Left forelimb (tissue), 1 donor: ENCODE measurements at places on chromosomes 12 and 14.

DNA sequence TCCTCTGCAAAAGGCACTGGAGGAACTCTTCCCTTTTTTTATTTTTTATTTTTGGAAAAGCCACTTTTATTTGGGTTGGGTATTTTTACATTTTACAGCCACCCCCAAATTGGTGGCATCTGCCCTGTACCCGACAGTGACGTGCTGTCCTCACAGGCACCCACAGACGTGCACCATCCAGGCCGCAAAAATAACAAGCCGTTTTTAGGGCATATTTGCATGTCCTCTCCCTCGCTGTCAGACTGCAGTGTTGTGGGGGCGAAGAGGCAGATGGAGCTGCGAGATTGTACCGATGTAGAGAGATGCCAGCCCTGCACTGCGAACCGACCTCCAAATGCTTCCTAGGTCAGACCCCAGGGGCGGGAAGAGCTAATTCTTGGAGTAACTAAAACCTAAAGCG is 12.2 kb downstream of the JDP2 start:
- no peak for DNase-seq

DNA sequence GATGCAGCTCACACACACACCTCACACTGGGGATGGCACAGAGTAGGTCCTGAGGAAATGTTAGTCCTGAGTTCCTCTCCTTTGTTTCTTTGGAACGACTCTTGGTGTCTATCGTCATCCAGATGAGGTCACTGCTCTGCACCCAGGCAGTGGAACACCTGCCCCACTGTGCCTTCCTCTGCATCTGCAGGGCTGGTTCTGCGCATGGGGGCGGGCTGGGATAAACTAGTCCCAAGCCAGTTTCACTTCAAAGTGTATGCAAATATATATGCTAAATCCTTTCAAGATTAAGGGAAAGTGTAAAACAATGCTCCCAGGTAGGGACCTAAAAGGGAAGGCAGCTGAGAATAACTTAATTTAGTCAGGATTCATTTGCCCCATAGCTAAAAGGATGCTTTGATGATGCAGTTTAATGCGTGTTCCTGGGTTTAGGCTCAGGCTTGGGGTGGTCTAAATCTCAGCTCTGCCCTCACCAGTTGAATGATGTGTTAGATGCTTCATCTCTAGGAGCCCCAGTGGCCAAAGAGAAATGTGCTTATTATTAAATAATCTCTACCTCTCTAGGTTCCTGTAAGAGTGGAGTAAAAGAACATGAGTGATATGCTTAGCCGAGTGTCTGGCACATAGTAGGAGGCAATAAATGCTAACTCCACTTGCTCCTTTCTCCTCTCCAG is 47.1 kb upstream of the OVCH1 start:
- DNase-seq: no peak

- DNase-seq: no peak
These were observed 12.3 kb upstream of the FBXO21 start for GRCh38 chr12:117202556-117202955.

- no peak for DNase-seq
These were observed 25.0 kb downstream of the CFAP54 start for GRCh38 chr12:96514328-96514727.

GRCh38 chr12:42617622-42618021 is 28.1 kb upstream of the PRICKLE1 start:
- DNase-seq: no peak

DNA sequence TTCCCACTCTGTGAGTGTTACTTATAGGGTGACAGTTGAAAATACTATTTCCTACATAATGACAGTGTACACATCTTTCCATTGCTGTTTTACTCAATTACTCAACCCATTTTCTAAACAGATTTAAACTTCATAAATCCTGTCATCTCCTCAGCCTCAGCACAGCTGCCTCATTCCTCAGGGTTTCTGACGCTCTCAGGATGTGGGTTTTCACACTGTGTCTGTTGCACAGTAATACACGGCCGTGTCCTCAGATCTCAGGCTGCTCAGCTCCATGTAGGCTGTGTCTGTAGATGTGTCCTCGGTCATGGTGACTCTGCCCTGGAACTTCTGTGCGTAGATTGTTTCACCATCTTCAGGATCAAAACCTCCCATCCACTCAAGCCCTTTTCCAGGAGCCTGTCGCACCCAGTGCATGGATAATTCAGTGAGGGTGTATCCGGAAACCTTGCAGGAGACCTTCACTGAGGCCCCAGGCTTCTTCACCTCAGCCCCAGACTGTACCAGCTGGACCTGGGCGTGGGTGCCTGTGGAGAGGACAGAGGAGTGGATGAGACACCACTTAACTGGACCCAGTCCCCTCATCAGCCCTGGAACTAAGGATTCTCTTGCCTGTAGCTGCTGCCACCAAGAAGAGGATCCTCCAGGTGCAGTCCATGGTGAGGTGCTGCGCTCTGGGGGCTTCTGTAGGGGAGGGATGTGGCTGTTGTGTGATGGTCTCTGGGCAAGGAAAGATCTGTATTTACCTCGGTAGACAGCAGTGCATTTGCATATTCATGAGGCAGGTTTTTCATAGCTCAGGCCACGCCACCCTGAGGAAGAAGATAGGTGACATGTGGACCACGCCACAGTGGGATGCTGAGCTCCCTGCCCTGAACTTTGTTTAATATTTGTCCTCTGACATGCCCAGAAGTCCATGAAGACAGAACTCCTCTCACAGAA is 750.2 kb downstream of the TMEM121 start:
- DNase-seq: no peak

GRCh38 chr12:62191491-62192179 is 68.6 kb upstream of the USP15 start:
- DNase-seq: peak; percentile 67

DNA sequence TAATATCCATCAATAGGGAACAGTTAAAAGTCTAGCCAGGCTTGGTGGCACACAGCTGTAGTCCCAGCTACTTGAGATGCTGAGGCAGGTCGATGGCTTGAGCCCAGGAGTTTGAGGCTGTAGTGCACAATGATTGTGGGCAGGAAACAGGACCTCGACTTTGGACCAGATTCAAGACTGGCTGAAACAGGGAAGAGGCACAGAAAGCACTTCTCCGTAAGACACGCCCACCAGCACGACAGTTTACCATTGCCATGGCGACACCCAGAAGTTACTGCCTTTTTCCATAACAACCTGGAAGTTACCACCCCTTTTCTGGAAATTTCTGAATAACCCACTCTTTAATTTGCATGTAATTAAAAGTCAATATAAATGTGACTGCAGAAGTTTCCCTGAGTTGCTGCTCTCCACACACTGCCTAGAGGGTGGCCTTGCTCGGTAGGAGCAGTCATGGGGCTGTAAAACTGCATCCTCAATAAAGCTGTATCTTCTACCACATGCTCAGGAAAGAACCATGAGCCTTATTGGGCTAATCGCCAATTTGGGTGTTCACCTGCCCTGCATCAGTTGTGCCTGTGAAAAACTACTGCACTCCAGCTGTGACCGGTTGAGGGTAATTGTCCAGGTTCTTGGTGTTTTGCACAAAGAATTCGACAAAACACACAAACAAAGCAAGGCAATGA is 4.6 kb upstream of the LRRC23 start:
- no peak for DNase-seq

GRCh38 chr12:14638066-14638465 is 58.3 kb downstream of the GUCY2C start:
- no peak for DNase-seq

DNA sequence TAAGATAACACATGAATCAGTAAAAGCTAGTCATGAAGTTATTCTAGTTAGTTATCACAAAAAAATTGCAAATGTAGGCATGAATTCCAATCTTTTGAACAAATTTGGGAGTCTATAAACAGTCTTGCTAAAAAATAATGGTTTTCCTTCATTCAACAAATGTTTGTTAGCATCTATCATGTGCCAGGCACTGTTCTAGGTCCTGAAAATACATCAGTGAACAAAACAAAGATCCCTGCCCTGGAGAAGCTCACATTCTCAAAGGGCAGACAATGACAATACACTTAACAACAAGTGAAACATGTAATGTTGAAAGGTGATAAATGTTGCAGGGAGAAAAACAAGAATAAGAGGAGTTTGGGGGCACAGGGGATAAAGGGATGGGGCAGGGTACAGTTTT is 86.9 kb downstream of the OTX2 start:
- no peak for DNase-seq

DNA sequence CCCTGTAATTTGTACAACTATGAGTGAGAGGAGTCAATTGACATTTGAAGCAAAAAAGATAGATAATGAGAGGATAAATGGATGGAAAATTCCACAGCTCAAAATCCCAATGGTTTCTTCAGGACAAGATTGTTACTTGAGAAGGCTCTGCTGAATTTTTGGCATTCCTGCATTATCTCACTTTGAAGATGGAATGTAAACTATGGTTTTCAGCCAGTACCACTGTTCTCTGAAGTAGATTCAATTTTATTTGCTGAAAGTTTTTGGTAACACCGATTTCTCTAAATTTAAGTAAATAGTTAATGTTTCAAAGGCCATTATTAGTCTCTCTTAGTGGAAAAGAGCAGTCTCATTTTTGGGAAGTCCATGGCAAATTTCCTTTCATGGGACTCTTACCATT is 121.9 kb upstream of the SLC38A2 start:
- DNase-seq: no peak

DNA sequence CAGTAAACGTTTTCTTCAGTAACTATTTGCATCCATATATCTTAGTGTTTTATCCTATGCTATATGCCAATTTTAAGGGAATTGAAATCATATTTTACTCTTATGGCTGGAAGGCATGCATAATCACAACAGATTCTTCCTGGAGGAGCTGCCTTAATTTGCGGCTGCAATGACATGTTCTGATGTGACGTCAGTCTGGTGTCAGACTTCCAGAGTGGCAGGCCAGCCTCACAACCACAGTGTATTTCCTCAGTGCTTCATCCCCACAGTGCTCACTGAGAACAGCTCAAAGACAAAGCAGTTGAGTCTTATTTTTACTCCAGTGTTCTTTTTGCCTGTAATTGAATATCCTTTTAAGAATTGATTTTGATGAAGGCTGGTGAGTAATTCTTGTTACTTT is 107.1 kb downstream of the PLEKHA5 start:
- no peak for DNase-seq

DNA sequence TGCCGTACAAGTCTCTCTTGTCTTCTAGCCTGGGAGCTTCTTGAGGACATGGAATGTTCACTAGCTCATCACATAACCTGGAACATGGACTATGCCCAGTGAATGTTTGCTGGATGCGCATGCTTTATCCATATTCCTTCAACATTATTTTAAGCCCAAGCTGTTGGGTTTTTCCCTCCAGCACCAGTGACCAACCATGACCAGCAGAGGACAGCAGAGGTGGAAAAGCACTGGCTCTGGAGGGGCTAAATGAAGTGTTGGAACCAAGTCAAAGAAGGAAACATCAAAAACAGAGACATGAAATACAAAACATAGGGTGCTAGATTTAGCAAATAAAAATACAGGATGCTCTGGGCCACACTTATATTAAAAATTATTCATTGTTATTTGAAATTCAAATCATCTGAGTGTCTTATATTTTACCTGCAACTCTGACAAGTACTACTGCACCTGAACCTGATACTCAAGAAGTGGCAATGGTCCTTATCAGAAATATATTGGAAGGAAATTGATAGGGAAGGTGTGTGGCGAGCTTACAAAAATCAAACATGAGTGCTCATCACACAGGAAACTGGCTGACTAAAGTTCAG is 23.1 kb upstream of the HELB start:
- no peak for DNase-seq
